ENCODE measurements at places on chromosomes 4 and X.

DNA sequence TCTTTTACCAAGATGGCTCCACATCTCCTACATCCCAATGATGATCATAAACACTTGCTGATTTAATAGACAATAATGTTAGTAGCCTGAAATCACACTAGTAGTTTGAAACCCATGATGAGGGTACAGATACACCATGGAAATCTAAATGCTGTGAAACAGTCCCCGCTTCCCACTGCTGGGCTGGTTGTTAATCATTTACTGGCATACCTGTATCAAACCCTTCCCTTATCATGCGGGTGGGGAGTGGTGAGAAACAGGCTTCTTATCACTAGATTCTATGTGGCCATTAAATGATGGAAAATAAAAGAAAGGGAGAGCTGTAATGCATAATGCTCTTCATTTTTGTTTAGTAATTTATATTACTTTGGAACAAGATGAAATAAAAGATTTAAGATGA is 21.9 kb downstream of the MAOA start:
- no peak for DNase-seq

DNA sequence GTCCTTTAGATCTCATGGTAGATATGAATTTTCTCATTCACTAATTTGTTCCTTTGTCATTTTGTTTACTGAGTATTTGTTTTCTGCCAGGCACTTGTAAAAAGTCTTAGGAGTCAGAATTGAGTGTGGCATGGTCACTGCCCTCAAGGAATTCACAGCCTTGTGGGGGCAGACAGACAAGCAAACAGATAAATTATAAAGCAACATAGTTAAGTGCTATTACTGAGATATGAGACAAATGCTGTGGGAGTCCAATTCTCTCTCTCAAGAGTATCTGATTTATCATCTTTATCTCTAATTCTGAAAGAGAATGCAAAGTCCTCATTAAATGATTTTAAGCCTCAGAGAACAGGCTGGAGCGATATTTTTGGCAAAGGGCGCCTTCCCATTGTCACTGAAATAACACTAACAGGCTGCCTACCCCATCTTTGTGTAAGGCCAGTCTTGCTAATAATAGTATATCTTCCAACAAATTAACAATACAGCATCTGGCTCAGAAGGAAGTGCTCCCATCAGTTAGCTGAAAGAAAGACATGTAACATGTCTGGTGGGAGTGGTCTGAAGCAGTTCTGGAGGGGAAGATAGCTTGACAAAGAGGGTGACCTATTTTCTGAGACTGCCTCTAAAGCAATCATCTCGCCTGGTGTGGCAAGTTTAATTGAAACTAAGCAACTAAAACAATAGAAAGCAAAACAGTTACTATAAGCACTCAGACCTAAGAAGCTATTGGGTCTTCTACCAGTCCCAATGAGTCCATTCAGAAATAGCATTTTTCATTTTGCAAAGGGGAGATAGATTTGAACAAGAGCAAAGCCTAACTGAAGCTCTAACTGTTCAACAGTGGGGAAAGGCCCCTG is 61.5 kb upstream of the AMOT start:
- DNase-seq: no peak

- no peak for DNase-seq
These were observed 40.4 kb downstream of the EFHC2 start for GRCh38 chrX:44303119-44303518.

GRCh38 chrX:21373637-21374162 is 518 bp upstream of the CNKSR2 start:
- no peak for DNase-seq

- DNase-seq: no peak
These were observed 354.9 kb downstream of the CBLL2 start for GRCh38 chrX:22627576-22627975.

DNA sequence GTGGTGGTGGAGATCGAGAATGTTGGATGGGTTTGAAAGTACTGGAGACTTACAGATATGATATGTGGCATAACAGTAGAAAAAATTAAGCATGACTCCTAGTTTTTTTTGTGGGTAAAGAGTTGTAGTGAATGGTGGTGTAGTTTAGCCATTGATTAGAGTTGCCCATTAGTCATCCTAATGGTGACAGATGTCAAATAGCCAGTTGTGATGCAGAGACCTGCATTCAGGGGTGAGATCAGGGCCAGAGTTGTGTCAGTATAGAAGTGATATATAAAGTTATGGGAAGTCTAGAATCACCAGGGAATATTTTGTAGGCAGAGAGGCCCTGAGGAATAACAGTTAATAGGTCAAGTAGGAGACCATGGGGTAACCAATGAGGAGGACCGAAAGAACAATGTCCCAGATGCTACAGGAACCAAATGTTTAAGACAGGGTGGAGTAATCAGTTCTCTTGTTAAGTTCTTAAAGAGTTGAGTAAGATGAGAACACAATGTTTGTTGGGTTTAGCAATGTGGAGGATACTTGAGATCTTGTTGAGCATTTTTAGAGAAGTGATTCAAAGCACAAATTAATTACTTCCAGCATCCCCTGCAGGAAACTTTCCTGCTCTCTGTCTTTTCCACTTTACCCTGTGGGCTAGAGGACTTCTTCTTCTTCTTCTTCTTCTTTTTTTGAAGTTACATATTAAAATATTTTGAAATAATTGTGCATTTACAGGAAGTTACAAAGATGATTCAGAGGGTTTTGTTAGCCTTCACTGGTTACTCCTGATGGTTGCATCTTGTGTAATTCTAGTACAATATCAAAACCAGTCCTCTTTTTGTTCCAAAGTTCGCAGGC is 13.3 kb downstream of the SGMS2 start:
- DNase-seq: no peak

DNA sequence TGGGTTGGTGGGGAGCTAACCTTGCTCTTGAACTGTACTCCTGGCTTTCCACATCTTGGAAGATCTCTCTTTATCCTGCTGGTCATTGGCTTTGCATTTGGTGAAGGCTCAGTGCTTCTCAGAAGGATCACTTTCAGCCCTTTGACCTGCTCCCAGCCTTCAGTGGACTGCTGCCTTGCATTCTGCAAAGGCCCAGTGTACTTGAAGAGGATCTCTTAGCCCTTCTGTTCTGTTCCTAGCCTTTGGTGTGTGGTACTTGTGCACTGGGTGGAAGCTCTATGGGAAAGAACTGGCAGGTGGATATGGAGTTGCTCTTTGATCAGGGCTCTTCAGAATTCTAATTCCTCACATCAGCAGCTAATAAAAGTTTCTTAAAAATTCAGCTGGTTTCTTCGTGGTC is 46.5 kb downstream of the FGF2 start:
- DNase-seq: no peak

DNA sequence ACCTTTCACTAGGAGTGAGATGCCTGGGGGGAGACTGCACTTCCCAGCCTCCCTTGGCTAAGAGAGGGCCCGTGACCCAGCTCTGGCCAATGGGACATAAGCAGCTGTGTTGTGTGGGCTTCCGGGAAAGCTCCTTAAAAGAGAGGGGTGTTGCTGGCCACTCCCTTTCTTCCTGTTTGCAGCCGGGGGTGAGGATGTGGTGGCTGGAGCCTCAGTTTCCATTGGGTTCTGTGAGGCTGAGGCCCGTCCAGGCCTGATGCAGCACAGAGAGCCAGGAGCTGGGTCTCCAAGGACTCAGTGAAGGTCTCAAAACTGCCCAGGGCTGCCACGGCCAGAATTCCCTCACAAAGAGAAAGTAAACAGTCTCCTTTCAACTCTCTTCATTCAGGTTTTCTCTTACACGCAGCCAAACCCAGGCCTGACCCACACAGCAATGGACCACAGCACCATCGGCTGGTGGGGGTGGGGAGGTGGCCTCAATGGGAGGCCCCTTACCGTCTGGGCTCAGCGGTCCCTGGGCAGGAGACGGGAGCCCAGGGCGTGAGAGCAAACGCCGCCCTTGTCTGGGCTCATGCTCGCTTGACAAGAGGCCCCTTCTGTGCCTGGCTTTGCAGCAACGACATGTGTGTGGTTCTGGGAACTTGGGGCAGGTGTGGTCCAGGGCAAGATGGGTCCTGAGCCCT is 6.6 kb downstream of the NKX1-1 start:
- peak; percentile 37 for DNase-seq

- DNase-seq: no peak
These were observed 253.3 kb downstream of the NAP1L3 start for GRCh38 chrX:93420090-93420489.

DNA sequence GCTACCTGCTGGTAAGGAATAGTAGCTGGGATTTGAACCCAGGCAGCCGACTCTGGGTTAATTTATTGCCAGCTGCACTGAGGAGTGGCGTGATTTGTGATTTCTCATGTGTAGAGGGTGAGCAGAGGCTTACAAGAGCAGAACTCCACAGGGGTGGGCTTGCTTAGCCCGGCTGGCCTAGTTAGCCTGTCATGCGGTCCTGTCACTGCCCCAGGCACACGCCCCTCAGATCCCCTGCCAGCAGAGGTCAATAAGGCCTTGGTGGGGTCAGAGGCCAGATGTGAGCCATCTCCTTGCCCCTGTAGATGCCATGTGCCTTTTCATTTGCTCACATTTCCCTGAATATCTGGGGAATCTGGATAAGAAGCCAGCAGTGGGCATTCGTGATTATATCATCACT is 13.4 kb downstream of the NSDHL start:
- no peak for DNase-seq

Measured in sigmoid colon (tissue), 7 donors.